ENCODE measurements at places on chromosomes 11 and 22.

DNA sequence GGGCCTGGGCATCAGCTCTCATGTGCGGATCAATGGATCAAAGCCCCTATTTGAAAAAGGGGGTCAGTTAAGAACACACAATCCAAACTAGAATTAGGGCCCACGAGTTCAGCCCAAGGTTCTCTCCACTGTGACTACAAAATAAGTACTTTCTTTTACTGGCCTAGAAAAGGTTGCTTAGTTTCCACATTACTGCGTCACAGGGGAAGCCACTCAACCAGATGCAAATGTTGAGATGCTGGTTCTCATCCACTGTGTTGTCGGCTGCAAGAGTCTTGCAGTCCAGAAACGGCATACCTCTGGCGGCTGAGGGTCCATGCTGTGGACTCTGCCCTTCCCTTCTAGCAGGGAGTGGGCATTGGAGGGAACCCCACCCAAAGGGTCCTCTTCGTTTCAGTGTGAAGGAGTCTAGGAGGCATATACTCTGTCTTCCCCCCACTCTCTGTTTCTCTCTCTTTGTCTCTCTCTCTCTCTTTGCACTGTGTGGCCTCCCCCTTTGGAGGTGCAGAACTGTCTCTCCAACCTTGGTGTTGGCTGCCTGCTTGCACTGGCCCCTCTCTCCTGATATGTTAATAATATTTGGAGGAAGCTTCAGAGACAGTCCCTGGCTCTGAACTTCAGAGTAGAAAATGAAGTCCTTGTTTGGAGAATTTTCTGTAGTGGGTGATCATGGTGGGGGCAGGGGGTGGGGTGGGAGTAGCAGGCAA, 99.0 kb upstream of the NNMT start:
- no peak for DNase-seq

- DNase-seq: no peak
Measured at GRCh38 chr11:125304136-125304535, 139.6 kb downstream of the PKNOX2 start.

- DNase-seq: no peak
Measured at GRCh38 chr22:46209262-46209661, 40.8 kb downstream of the CDPF1 start.

DNA sequence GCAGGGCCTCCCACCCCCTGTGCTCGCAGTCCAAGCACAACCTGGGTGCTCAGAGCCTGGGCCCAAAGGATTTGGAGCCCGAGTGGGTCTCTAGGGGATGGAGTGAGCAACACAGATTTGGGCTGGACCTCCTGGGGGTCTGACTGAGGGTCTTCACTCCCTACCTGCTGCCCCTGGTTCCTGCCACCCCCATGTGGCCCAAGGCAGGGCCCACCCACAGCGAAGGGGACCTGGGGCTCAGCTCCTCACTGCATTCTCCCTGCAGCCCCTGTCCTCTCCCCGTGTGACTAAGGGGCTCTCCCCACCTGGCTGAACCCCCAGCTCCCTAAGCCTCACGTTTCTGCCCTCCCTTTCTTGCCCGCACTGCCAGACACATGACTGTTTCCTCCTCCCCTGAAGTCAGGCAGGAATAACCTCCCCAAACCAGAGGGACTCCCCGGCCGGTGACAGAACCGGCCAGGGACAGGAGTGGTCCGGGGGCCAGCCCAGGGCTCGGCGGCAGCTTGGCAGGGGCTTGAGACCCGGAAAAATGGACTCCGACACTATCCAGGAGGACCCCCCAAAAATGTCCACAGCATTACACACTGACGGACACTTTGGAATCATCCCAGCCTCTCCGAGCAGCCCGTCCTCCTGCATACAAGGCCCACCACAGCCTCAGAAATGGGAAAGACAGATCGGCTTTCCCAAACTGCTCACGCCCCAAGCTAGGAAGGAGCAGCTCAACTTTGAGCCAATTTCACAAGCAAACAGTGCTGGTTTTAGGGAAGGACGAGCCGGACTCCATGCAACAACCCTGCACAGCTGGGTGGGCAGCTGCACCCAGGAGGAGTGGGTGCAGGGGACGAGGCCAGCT, 57.8 kb downstream of the BRD1 start:
- DNase-seq: no peak

DNA sequence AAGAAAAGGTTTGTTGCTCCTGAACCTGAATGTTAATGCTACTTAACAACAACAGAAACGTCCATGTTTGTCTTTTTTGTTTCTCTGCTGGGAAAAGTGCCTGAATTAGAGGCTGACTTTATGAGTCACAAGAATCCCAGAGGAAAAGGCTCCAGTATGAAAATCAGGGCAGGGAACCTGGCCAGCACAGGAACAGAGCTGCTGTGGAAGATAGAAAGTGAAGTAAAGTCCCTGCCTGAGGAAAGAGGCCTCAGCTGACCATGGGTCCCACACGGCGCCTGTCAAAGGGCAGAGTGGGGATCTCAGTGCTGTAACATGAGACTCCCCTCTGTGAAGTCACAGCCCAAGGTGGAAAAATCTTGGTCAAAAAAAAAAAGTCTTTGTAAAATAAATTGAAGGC, 632.3 kb upstream of the CCDC90B start:
- DNase-seq: no peak

- DNase-seq: no peak
Measured at GRCh38 chr11:92477686-92478085, 253.1 kb downstream of the FAT3 start.

GRCh38 chr11:45881708-45882368, 3.6 kb upstream of the MAPK8IP1 start:
- peak; percentile 79 for DNase-seq

GRCh38 chr11:35089666-35090065, 49.3 kb upstream of the CD44 start:
- DNase-seq: no peak

DNA sequence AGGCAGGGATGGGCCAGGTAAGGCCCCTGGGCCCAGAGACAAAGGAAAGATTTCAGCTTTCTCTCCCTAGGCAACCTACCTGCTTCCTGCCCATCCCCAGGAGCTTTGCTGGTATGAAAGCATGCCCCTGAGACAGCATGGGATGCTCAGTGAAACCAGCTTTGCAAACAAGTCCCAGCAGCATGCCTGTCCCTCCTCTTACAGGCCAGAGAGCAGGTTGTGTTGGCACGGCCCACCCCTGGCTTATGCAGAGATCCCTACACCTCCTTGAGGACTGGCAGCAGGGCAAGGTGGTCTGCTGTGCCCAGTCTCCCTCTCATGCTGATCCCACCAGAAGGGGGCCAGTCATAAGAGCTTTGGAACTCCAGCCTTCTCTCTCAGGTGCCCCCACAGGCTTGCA, 3.1 kb downstream of the SCN4B start:
- DNase-seq: no peak

GRCh38 chr11:112179601-112180000, 4.3 kb downstream of the BCO2 start:
- DNase-seq: no peak

- DNase-seq: no peak
Measured at GRCh38 chr11:30000986-30001750, 15.7 kb downstream of the KCNA4 start.

DNA sequence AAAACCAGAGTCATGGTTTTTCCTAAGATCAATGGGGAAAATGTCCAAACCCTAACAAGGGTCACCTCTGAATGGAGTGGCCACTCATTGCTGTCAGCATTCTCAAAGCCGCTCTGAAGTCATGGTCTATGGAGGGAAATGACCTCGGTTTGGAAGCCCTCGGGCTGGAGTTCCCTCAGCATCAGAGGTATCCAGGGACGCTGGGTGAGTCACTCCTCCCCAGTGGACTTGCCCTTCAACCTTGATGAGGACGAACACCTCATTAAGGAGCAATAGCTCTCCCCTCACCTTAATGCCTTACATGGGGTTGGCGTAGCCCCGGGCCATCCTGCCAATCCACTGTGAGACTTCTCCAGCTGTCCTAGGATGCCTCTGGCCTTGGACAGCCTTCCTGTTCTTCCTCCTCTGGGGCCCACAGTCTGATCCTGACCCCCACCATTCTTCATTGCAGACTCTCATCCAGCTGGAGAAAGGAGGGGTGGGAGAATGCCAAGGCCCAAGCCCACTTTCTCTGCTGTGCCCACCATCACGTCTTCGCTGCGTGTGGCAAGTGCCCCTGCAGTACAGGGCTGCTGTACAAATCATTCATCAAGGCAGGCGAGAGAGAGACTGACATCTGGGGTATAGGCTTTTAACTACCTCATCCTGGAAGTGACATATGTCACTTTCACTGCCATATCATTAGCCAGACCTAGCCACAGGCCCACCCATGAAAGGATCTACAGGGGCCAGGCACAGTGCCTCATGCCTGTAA, 25.4 kb upstream of the MYH9 start:
- DNase-seq: peak; percentile 59

- no peak for DNase-seq
Measured at GRCh38 chr11:68311160-68312116, 953 bp upstream of the LRP5 start.

GRCh38 chr11:7904917-7905316, 26.2 kb downstream of the OR10A6 start:
- peak; percentile 8 for DNase-seq

GRCh38 chr11:15101072-15101709, 13.5 kb upstream of the INSC start:
- peak; percentile 80 for DNase-seq

GRCh38 chr11:25602149-25602548, 729.8 kb upstream of the ANO3 start:
- no peak for DNase-seq

- no peak for DNase-seq
Measured at GRCh38 chr22:48654492-48654891, 1173.2 kb downstream of the BRD1 start.

GRCh38 chr11:115808351-115808940, 304.2 kb upstream of the CADM1 start:
- DNase-seq: no peak

DNA sequence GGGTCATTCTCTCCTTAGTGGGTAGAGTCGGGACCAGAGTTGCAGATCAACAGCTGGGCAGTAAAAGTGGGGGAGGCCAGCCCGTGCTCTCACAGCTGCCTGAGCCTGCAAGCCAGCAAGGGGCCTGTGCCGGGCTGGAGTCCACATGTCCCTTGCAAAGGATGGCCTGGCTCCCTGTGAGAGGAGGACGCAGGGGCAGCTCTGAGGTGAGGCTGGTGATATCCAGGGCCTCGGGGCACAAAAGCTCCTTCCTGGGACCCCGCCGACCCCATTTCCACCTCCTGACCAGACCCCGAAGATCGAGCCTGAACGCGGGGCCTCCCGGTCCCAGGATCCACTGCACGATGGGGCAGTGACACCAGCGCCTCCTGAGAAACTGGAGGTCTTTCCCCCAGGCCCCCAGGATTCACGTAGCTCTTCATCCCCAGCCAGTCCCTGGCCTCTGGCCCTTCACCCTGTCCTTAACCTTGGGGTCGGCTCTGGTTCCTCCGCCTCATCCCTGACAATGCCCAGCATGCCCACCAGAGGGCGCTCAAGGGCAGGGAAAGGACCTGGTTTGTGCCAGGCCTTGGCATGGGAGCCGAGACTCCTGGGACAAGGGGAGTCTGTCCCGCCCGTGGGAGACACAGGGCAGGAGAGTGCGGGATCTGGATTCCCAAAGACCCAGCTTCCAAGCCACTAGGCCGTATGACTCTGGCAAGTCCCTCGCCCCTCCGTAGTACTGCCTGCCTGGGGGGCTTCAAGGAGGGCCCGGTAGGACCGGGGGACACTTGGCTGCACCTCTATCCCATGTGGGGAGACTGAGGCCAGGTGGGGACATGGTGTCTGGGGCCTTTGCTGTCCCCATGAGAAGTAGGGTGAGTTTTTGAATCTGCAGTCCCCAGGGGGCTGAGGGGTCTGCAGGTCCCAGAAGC, 17.8 kb upstream of the WNT7B start:
- peak; percentile 78 for DNase-seq

GRCh38 chr11:99370549-99371216, 349.9 kb downstream of the CNTN5 start:
- DNase-seq: peak; percentile 29

- no peak for DNase-seq
Measured at GRCh38 chr11:35650006-35650405, 12.6 kb upstream of the TRIM44 start.

DNA sequence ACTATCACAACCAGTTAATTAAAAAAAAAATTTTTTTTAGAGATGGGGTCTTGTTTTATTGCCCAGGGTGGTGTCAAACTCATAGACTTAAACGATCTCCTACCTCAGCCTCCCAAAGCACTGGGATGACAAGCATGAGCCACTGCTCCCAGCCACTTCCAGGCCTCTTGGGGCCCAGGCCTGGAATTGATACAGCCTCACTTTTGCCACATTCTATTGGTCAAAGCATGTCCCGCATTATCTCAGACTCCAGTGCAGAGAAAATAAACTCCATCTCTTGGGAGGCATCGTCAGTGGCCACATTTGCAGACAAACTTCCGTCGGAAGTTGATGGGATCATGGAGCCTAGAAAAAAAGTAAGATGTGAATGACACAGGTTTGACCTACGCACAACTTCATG, 9.4 kb upstream of the RASD2 start:
- no peak for DNase-seq

GRCh38 chr11:82529936-82530335, 203.7 kb downstream of the FAM181B start:
- DNase-seq: no peak

DNA sequence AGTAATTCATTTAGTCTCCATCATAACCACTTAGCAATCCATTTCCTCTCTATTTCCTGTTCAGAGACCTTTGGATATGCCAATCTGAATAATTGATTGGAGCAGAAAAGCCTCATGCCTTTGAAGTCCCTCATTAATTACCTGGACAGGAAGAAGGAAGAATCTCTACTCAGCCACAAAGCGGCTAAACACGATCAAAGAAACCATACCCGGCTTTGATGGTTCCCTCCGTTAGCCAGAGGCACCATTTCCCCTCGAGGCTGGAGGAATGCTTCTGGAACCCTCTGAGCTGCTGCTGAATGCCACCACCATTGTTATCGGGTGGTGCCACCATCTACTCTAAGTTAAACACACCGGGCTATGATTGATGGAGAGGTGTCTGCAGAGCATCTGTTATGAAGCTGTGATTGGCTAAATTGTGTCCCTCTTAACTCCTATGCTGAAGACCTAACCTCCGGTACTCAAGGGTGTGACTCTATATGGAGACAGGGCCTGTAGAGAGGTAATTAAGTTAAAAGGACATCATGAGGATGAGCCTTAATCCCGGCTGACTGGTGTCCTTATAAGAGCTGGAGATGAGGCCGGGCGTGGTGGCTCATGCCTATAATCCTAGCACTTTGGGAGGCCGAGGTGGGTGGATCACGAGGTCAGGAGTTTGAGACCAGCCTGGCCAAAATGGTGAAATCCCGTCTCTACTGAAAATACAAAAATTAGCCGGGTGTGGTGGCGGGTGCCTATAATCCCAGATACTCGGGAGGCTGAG, 168.6 kb downstream of the CTTN start:
- DNase-seq: no peak
